ENCODE measurements at places on chromosomes 1 and 21.
A peak's percentile ranks its signal among the peaks of the same experiment; 100 is the strongest.

GRCh38 chr1:216464489-216464888 is 41.2 kb upstream of the USH2A start:
- DNase-seq, result no peak

DNA sequence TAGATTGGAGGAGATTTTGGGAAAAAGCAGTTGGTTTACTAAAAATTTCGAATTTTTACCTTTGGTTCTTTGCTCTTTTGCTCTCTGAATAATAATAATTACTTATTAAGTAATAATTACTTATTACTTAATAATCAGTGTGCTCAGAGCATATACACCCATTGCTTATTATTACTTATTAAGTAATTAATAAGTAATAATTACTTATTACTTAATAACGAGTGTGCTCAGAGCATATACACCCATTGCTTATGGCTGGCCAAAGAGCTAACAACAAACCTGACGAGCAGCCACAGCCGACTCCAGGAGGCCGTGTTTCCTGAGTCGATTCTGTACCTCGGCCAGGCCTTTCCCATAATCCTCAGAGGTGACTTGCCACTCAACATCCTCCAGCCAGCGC is 20.5 kb downstream of the SPTA1 start:
- no peak for DNase-seq

DNA sequence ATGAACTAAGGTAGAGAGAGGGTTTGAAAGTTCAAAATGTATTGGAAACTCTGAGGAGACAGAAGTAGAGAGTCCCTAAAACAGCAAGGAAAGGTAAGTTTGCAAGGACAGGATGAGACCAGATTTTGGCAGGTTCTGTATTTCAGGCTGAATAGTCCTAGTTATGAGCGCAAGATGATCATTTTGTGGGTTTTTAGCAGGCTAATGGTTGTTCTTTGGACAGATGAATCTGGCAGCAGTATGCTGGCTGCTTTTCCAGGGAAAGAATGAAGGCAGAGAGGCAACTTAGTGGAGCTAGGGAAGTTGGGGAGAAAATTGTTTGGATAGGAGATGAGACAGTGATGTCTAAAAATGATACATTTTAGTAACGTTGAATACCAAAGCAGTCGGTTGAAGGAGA is 243.5 kb upstream of the NRIP1 start:
- DNase-seq, result no peak

GRCh38 chr21:35294231-35294898 is 245.3 kb upstream of the RUNX1 start:
- DNase-seq, result no peak

DNA sequence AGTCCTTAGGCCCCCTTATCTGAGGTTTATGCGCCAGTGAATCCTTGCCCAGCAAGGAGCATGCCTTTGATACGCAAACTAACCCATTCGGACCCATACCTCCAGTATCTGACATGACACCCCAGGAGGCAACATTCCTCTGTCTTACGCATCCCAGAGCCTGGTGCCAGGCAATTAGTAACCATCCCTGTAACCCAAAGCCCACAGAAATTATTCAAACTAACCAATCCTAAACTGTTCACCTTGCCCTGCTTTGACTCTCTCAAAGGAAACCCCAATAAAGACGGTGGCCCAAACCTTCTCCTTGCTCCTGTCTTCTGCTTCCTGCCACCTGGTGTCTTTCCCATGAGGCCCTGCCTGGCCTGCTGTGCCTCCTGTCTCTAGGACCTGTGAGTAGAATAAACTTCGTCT is 36.4 kb downstream of the ZNF496 start:
- no peak for DNase-seq

- no peak for DNase-seq
Observed at GRCh38 chr1:170277985-170278384, 132.2 kb downstream of the NTMT2 start.

- no peak for DNase-seq
Observed at GRCh38 chr1:23801876-23802275, 1.3 kb upstream of the GALE start.

- no peak for DNase-seq
Observed at GRCh38 chr1:113133038-113133437, 60.0 kb downstream of the LRIG2 start.

GRCh38 chr1:32937061-32937460 is 27.5 kb downstream of the RNF19B start:
- DNase-seq, result no peak

DNA sequence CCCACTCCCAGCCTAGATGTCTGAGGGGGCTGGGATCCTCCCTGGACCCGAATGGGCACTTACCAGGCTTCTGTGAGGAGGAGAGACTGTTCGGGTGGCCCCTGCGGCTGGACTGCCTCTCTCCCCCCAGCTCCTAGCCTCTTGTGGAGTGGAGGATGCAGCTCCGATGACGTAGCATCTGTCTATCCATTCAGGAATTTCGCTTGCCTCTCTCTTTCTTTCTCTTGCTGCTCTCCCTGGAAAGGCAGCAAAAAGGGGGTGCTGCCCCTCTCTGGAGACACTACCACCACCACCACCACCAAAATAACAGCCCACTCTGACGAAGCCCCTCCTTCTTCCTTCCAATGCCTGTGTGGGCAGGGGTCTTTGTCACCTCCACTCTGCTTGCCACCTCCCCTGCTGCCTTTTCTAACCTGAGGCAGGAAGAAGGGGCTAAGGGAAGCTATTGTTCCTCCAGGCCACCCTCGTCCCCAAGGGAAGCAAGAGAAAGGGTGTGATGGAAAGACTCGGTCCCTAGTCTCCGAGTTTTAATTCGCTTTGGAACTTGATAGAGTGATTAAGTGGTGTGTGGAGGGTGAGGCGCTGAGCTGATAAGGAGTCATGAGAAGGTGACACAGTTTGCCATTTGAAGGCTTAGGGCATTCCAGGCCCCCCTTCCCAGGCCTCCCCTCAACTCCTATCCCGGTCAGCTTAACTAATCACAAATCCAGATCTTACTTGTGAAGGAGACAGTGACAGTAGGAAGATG is 60.5 kb downstream of the RHBG start:
- DNase-seq, result no peak

- DNase-seq, result peak; percentile 41
Observed at GRCh38 chr21:31184459-31184858, 146.2 kb upstream of the KRTAP19-8 start.

DNA sequence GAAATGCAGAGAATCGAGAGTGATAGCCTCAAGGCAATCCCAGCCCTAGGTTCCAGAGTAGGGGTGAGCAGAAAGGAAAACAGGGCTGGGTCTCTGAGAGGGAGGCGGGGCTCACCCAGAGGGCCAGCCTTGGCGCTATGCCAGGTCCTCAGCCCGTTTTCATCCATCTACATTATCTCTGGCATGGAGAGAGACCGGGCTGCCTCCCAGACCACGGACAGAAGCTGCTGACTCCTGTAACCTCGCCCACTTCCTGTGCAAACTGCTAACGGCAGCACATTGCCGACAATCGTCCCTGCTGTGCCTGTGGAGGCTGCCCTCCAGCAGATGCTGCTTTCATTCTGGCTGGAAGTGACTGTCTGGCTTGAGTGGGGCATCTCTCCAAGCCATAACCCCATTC is 569.1 kb downstream of the NPHP4 start:
- peak; percentile 3 for DNase-seq

- DNase-seq, result no peak
Observed at GRCh38 chr1:232597721-232598120, 32.2 kb downstream of the SIPA1L2 start.

GRCh38 chr21:29771491-29772066 is 168.2 kb downstream of the GRIK1 start:
- no peak for DNase-seq

GRCh38 chr1:216815260-216816131 is 92.3 kb upstream of the ESRRG start:
- DNase-seq, result no peak

- DNase-seq, result no peak
Observed at GRCh38 chr21:31557421-31558188, 101.9 kb upstream of the SOD1 start.

GRCh38 chr1:204980840-204981405 is 62.1 kb upstream of the CNTN2 start:
- DNase-seq, result no peak

GRCh38 chr1:86782482-86782881 is 78.1 kb downstream of the SH3GLB1 start:
- no peak for DNase-seq

- no peak for DNase-seq
Observed at GRCh38 chr1:241113557-241113956, 243.4 kb downstream of the RGS7 start.

GRCh38 chr1:47692196-47692595 is 254.4 kb downstream of the FOXD2 start:
- no peak for DNase-seq

GRCh38 chr1:196319301-196319700 is 288.9 kb downstream of the KCNT2 start:
- no peak for DNase-seq

DNA sequence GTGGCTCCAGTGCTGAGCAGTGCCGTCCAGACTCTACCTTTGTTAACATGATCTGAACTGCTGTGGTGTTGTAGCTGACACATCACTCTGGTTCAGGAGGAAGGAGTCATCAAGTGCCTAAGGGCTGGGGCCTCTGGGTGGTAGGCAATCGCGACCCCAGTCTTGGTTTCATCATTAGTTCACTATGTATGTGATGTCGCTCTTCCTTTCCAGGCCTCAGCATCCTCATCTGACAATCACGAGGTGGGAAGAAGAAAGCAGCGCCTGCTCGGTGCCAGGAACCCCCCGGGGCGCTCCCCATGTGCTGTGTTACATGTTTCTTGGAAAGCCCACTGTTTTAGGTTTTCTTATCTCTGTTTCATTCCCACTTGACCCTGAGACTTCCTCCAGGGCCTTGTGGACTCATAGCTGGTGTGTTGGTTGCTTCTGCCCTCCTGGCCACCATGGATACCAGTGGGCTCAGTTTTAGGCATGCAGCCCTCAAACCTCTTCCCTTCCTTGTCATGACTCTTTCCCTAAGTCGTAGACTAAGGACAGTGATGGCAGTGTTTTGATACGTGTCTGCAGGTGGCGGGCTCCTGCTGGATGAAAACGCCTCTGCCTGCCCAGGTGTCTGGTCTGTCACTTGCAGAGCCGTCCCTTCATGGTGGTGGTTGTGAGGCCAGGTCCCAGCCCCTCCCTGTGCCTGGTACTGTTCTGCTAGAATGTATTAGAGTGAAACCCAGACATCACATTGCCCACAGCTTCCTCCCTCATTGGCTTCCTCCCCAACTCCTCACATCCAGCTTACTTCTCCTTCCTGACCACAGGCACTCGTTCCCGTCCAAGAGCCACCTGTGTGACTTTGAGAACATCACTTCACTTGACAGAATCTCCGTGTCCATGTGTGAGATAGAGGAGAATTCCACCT is 17.2 kb upstream of the FOXO6 start:
- DNase-seq, result no peak

DNA sequence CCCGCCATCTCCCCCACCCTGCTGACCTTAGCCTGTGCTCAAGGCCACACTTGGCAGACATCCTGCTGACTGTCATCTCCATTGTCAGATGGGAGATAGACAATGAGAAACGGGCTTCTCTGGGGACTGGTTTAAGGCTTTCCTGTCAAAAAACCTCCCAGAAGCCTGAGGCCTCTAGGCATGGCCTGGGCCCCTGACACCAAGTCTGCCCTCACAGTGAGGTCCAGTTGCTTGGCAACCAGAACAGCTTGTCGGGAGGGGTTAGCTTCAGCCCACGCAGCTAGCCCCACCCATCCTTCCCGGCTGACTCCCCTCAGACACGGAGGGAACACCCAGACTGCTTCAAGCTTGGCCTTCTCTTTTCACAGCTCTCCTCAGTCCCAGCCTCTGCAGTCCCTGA is 11.0 kb downstream of the PLEKHA6 start:
- no peak for DNase-seq

DNA sequence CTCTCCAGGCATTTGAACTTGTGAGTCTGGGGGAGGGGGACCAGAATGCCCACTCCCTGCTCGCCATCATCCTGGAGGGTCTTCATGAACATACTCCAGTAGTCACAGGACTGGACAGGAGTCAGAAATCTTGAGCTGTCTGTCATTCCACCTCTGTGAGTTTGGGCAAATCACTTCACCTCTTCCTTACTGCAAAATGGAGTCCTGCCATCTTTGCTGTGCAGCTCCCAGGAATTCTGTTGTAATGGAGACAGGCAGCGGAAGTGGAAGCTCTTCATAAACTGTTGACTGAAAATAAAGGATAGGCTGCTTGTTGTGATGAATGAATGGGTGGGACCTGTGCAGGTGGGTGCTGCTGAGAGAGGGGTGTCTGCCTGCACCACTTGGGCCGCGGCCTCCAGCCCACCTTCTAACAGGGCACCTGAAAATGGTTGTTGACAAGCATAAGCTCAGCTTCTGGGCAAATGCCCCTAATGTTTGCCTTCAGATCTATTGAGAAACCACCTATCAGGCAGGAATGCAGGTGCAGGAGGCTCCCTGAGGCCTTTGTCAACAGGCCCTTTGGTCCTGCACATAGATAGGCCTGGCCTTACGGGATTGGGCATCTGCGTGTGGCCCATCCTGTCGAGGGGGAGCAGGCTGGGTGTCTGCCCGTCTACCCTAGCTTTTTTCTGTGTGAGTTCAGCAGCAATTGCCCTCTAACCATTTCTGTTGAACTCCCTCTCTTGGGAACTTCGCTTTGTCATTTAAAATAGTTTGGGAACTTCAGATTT is 321.0 kb downstream of the RPS6KC1 start:
- no peak for DNase-seq

DNA sequence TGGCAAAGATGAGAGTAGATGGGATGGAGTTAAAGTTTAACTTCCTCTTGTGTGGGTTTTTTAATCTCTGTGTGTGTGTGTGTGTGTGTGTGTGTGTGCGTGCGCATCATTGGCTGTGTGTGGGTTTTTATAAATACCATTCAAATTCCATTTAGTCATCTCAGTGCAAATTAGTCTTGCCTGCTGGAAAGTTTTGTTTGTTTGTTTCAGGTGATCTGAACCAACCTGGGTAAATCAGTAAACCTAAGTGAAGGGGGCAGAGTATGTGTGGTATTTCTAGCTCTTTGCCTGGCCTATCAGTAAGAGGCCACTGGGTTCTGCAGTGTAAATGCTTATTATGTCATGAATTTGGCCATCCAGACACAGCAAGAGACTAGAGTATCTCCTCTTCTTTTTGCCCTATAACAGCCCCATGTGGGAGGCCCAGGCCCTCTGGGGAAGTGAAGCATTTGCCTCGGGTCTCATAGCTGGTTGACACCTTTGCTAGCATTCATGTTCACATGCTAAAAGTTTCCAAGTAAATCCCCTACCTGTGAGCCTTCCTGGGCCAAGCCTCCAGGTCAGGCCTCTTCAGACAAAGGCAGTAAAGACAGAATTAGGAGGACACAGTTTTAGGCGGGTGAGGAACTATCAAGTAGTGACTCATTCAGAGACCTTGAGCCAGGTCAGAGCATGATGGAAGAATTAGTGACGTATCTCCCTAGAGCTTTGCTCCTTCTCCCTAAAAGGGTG is 14.7 kb downstream of the INTS3 start:
- no peak for DNase-seq

DNA sequence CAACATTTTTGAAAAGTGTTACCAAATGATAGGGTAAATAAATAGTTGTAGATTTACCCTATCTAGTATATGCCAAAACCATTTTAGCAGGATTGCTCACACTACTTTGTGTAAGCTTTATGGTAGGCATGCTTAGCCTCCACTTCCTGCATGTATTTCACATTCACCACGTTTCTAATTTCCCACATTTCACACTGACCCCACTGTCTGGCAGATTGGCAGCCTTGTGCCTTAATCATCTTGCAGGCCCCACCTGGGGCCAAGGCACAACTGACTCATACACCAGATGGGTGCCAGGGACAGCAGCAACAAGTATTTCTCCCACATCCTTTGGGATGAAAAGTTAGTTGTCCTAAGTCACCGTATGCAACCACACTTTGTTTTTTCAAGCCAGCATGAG is 21.2 kb upstream of the CENPF start:
- DNase-seq, result no peak

- no peak for DNase-seq
Observed at GRCh38 chr1:76635784-76636183, 231.5 kb upstream of the ST6GALNAC5 start.

Data from activated gamma-delta T cell treated with anti-CD3 and anti-CD28 coated beads, Interleukin-2, amount 50 U/mL, for 16 hours (primary cell).